ENCODE measurements at places on chromosomes 3 and 15.

DNA sequence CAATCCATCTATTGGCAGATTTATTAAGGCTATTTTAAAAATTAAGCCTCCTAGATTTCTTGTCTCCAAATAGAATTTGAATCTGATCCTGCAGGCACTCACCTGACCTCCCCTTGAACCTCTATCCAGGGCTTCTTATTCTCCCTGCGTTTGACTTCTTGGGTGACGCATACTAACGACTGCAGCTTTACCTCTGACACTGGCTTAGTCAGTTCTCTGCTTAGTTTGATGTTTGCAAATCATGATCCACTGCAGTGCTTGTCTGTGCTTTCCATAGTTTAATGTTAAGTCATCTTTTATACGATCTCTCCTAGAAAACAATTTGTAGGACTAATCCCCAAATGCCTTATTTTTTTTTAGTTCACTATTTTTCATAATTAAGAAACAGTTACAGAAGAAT is 233.1 kb downstream of the ROBO1 start:
- no peak for DNase-seq

DNA sequence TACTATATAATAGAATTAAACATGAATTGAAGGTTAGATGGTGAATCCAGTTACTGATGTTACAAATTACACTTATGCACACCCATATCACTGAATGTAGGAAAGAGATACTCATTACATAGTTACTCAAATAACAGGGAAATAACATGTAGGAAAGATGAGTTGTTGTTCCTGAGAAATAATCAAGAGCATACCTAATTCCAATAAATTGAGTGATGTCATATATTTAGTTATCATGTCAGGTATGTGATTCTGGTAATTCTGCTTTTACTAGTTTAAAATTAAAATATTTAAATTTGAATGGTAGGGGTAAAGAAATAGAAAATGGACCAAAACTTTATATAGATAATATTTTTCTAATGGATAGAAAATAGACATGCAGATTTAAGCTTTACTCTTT is 102.6 kb upstream of the MYZAP start:
- no peak for DNase-seq

DNA sequence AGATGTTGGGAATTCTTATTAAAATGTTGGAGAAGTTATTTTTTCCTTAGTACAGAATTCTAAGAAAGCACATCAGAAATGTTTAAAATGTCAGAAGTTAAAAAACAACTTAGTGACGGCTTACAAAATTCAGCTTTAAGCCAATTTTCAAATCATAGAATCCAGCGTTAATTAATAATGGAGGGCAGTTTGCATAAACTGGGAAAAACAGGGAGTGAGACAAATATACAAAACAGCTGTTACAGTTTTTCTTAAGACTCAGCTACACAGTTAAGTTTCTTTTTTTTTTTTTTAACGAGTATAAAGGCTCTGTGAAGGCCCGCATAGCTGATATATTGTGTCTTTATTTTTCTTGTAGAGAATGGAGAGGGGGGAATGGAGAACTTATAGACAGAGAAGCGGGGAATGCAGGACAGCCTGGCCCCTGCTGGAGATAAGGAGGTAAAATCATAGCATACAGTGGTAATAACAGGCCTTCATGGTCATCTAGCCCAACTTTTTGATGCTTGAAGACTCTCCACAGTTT is 164.4 kb downstream of the BBX start:
- DNase-seq, result no peak

- DNase-seq, result no peak
Observed at GRCh38 chr3:150341891-150342290, 66.2 kb upstream of the TSC22D2 start.

GRCh38 chr15:67571648-67572415 is 29.3 kb downstream of the MAP2K5 start:
- no peak for DNase-seq

- no peak for DNase-seq
Observed at GRCh38 chr3:30774062-30774461, 120.4 kb downstream of the GADL1 start.

DNA sequence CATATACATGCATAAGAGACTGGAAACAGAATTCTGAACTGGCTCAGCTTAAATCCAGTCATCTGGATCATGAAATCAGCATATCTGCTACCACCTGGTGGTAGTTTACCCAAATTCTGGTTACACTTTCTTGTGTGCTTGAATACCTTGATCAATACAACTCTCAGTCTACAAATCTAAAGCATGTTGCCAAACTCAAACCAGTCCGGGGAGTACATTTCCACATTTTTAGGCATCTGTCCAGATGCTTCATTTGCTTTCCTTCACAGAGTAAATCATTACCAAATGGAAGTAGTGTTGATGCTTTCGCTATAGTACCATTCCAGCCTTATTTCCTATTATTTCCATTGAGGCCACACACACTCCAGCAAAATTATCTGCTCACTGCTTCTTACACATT is 126.4 kb downstream of the P2RY1 start:
- DNase-seq, result no peak

DNA sequence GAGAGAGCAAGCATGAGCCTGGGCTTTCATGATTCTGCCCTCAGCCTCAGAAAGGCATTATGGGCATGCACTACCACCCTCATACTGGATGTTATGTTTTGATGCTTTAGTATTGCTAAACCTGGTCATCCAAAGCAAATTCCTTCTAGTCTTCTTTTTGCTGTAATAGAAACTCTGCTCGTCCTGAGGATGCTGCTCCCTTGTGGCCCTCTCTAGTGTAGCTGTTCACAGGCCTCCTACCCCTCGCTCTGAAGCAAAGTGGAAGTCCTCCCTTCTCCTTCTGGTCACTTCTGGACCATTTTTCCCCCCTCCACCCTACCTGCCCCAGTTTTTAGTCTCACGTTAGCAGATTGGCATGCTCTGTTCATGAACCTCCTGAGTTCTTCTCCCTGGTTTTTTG is 22.9 kb upstream of the CCNL1 start:
- DNase-seq, result no peak

- no peak for DNase-seq
Observed at GRCh38 chr3:8549354-8549753, 47.7 kb downstream of the LMCD1 start.

- no peak for DNase-seq
Observed at GRCh38 chr15:94432279-94432678, 200.9 kb downstream of the MCTP2 start.

DNA sequence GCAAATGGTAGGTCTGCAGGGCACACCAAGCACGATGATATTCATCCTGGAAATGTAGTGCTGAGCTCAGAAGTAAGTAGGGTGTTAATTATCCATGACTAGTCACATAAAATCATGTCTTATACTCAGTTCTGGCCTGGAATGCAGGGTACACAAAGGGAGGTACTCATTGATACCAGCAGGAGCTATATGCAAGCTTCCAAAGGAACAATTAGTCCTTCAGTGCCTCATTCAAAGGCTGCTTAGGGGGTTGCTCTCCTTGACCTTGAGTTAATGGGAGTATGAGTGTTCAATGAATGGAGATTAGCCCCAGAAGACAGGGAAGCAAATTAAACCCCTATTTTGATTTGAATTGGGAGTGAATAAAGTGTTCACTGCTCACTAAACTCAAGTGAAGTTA is 38.3 kb downstream of the CNTN6 start:
- no peak for DNase-seq

DNA sequence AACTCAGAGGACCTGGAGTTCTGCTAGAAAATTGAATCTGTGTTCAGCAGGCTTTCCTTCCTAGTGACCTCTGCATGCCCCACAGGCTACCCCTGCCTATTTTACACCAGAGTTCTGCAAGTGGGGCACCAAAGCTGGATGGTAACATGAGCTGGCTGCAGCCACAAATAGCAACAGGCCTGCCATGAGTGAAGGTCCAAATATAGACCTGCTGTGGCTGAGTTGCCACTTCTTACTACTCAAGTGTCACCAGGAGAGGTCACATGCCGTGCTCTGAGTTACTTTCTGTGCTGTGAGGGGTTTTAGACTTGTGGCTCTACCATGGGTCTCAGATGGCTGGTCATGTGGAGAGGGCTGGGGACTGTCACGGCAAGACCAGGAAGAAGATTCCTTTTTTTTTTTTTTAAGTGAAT is at the start of gene FSD2:
TSS of gene FSD2 (minus strand) at position 76 of the 413 bp plus-strand sequence. CDS start 18,679 bp downstream, outside the sequence.
- no peak for DNase-seq

GRCh38 chr15:67303490-67304363 is 49.1 kb downstream of the IQCH start:
- DNase-seq, result peak; percentile 7

- DNase-seq, result no peak
Observed at GRCh38 chr3:128193168-128193567, 39.9 kb downstream of the EEFSEC start.

- DNase-seq, result no peak
Observed at GRCh38 chr3:73326396-73326795, 264.9 kb downstream of the EBLN2 start.

GRCh38 chr3:150599611-150600297 is 3.4 kb upstream of the SELENOT start:
- DNase-seq, result no peak

GRCh38 chr15:41981371-41982132 is 9.2 kb upstream of the EHD4 start:
- DNase-seq, result no peak

GRCh38 chr3:143613226-143613625 is 235.0 kb downstream of the SLC9A9 start:
- no peak for DNase-seq

- no peak for DNase-seq
Observed at GRCh38 chr3:113275929-113276750, 64.8 kb downstream of the BOC start.

GRCh38 chr3:58013099-58013498 is 4.9 kb downstream of the FLNB start:
- DNase-seq, result no peak

DNA sequence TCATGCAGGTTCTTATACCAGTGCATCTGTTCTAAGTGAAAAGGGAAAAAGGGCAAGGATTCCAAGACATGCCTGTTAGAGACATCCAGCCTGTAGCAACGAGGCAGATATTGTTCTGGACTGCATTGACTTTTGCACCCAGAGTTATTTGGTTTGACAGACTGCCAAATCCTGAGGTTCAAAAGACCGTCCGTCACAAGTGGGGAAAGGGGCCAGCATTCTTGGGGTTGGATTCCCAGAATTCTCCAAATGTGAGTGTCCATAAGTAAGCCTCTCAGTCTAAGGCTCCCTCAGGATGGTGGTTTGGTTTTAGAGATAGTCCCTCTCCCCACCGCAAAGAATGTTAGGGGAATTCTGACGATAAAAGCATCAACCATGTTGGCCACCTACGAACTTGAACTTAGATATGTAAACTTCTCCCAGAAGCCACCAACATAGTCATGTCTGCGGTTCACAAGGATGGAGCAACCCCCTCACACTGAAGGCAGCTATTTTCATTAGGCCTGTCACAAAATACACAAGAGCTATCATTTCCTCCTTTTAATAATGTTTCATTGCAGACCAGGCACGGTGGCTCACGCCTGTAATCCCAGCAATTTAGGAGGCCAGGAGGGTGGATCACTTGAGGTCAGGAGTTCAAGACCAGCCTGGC is 13.6 kb upstream of the LACTB start:
- no peak for DNase-seq

GRCh38 chr3:7292362-7292761 is 431.4 kb downstream of the GRM7 start:
- no peak for DNase-seq

DNA sequence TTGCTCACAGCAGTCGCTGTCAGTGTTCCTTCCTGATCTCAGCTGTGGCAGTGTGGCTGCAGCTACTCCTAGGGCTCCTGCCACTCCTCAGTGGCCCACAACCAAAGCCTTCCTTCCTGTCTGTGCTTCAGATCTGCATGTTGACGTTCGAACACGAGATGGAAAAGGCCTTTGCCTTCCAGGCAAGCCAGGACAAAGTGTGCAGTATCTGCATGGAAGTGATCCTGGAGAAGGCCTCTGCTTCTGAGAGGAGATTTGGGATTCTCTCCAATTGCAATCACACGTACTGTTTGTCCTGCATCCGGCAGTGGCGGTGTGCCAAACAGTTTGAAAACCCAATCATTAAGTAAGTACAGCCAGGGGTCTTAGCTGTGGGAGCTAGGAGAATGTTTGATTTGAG is 17.8 kb downstream of the MKRN2 start:
- no peak for DNase-seq

GRCh38 chr15:35874260-35874905 is 328.4 kb upstream of the DPH6 start:
- no peak for DNase-seq

DNA sequence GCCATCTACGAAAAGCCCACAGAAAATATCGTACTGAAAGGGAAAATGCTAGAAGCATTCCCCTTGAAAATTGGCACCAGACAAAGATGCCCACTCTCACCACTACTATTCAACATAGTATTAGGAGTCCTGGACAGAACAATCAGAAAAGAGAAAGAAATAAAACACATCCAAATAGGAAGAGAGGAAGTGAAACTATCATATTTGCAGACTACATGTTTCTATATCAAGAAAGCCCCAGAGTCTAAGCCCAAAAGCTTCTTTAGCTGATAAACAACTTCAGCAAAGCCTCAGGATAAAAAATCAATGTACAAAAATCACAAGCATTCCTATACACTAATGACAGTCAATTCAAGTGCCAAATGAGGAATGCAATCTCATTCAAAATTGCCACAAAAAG is 15.6 kb downstream of the OR5K3 start:
- no peak for DNase-seq

DNA sequence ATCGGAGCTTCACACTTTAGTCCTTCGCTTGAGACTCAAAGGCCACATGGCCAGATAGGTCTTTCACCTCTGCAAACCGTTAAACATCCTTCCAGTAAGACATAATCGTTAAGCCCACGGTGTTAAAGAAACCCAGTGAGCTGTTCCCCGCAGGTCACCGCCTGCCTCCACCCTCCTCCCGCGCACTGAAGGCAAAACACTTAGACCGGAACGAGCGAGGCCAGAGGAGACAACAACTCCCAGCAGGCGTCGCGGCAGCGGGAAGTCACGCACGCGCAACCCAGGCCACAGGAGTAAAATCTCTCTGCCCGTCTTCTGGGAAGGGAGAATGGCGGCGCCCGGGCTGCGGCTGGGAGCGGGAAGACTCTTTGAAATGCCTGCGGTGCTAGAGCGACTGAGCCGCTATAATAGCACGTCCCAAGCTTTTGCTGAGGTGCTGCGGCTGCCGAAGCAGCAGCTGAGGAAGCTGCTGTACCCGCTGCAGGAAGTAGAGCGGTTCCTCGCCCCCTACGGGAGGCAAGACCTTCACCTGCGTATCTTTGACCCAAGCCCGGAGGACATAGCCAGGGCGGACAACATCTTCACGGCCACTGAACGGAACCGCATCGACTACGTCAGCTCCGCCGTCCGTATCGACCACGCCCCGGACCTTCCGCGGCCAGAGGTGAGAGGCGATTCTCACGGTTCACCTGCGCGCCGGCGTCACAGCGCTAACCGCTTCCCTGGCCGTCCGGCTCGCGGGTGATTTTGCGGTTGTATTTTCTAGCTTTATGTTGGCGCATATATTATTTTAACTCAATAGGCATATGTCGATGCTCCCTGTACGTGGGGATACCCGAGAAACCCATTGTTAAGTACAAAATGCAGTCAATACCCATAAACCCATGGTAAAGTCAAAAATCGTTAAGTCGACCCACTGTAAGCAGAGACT is at the start of gene GTPBP8:
TSS of gene GTPBP8 (plus strand) at position 313 of the 931 bp plus-strand sequence. CDS start at position 329, 16 bp downstream.
- DNase-seq, result peak; percentile 74

DNA sequence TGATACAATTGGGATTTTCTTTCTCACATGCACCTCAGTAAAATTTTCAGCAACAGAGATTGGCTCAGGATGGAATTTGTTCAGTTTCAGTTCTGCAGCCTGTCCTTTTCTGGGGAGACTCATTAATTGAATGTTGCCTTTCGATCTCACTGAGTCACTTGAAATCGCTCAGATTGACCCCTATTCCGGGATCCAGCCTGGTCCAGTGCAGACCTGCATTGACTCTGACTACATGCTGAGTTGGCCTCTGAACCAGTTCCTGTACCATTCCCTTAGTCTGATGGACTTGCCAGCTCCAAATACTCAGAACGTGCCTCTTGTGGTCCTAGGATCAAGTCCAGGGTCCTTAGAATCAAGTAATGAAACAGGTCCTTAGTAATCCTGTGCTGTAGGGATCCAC is 9.4 kb downstream of the IGF1R start:
- no peak for DNase-seq
